ENCODE measurements at places on chromosomes 5 and 9.
A peak's percentile ranks its signal among the peaks of the same experiment; 100 is the strongest.

DNA sequence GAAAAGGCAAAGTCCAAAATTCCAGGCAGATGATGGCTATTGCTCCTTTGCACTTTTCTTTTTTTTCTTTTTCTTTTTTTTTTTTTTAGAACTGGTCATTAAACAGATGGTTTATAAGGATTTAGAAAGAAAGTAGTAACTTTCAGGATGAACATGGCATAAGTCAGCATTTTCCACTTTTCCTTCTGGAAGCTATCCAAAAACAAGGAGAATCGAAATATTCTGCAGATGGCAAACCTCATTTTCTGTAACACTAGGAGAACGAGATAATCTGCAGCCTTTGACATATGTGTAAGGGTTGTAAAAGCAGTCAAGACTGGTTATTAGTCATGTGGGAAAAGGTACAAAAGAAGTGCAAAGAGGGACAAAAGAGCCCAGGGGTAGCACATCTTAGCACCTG, 69.1 kb upstream of the PUM3 start:
- DNase-seq = no peak

DNA sequence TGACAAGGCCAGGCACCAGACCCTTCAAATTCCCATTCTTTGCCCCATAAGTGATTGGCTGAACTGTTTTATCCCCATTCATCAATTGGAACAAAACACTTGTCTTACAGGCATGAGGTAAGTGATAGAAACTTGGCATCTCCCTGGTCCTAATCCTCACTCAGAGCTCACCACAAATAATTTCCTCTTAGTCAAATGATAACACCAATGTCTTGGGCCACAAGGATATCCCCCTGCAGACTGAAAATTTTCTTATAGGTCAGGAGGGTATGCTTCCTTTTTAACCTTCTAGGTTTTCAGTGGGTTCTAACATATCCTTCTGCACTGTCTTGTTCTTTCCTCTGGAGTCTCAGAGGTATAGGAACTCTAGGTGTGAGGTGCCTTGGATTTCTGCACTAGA, 14.5 kb downstream of the TNFSF15 start:
- DNase-seq = no peak

DNA sequence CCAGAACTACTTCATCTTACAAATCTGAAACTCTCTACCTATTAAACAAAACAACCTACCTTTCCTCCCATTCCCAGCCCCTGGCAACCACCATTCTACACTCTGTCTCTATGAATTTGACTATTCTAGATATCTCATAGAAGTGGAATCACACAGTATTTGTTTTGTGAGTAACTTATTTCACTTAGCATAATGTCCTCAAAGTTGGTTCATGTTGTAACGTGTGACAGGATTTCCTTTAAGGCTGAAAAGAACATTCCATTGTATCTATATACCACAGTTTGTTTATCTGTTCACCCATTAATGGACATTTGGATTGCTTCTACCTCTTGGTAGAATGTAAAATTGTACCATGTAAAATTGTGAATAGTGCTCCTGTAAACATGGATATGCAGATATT, 70.1 kb upstream of the NXNL2 start:
- peak; percentile 88 for DNase-seq

DNA sequence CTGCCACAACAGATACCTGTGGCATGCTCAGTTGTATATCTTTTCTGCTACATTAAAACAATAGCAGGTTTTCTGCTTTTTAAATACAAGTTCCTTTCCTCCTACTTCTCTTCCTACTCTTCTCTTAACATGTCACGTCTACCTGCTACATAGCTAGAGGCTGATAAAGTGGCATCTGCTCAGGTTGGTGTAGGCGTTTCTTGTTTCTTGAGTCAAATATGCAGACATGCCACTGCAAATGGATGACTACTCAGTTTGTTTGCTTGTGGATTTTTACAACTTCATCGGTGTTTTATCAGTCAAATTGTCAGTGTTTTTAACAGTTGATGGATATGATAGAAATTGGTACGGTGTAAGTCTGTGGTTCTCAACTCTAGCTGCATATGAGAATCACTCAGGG, 525.7 kb downstream of the TLE4 start:
- DNase-seq = peak; percentile 3

- peak; percentile 28 for DNase-seq
Observed at GRCh38 chr9:1100945-1101344, 50.8 kb downstream of the DMRT2 start.

DNA sequence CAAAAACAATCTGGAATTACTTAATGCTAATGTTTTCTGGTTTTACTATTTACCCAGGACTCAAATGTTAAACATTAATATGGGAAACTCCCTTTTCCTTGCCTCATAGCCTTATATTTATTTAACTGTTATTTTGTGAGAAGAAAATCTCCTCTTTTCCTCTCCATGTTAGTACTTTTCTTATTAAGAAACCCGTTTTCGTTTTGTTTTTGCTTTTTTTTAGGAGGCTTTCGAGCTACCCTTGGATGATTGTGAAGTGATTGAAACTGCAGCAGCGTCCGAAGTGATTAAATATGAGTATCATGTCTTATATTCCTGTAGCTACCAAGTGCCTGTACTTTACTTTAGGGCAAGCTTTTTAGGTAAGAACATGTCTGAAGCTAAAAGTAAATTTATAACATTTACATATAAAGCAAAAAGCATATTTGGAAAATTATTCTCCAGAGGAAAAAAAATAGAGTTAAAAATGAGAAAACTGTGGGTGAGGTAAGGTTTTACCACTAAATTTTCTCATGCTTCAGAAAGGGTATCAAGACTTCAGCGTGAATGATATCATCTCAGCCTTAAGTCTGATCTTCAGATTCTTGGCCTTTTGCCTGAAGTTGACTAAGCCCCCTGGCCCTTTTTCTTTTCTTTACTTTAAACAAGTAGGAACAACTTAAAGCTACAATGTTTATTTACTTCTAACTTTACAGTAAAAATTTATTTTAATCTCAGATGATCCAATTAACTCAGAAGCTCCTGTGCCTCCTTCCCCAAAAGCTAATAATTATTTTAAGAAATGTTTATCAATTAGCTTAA, 113.8 kb downstream of the RPS23 start:
- DNase-seq = peak; percentile 89

DNA sequence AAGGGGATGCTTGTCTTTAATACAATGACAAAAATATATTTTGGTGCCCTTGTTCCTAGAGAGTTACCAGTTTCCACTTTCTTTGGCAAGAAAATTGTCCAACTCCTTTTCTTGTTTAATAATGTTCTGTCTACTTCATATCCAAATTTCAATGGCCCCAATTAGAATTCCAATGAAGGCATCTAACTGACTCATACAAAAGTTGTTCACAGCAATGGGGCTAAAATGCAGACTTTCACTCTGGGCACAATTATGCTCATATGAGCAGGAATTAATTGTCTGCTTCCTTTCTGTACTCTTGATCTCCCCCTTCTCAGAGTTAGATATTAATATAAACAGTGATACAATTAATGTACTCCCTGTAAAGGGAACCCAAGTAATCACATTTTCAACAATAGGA, 42.1 kb upstream of the ZNF622 start:
- peak; percentile 7 for DNase-seq

- peak; percentile 67 for DNase-seq
Observed at GRCh38 chr5:163496286-163496685, 9.1 kb upstream of the MAT2B start.

DNA sequence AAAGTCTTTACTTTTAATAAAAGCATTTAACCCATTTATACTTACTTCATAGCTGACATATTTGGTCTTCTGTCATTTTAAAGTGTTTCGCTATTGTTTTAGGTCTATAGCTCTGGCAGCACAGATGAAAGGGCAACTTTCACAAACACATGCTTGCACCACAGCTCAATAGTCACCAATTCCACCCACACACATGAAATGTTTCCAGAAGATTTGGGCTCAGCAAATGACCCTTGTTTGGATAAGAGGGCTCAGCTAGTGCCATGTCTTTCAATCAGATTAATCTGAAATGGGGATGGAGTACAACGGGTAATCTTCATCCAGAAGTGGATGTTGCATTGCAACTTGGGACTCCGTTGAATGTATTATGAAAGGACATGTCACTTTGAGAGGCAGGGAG, 176.0 kb downstream of the FGF18 start:
- DNase-seq = peak; percentile 40

Measured in bronchial epithelial cell (primary cell).